Activated CD4-positive, alpha-beta T cell treated with anti-CD3 and anti-CD28 coated beads, Interleukin-2, amount 10 ng/mL, durations not matched to agents 24 days and 14 days (primary cell): ENCODE measurements at places on chromosomes 13 and 19.

DNA sequence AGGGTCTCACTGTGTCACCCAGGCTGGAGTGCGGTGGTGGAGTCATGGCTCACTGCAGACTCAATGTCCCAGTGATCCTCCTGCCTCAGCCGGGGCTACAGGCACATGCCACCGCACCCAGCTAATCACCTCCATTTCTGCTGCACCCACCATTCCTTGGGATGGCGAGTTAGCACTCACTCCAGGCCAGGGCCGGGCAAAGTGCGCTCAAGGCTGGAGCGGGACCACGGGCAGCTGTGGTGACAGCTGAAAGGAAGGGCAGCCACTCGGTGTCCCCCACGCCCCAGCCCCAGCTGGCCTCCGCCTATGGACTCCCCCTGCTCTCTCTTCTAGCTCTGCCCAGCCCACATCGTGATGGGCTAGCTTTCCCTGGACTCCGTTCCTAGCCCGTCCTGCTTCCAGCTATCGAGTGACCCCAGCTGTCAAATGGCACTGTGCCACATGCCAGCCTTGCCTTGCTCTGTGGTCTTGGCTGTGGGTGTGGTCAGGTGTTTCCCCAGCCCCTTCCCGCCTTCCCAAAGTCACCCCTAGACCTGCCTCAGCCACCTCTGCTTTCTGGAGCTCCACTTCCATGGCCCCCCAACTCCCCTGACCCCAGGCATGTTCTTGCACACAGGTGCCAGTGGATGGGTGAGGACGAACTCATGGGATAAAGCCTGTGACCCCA lies 4.1 kb downstream of the MICOS13 start:
- DNase-seq = no peak

- no peak for DNase-seq
Measured at GRCh38 chr13:67355812-67356476, 125.8 kb upstream of the PCDH9 start.

DNA sequence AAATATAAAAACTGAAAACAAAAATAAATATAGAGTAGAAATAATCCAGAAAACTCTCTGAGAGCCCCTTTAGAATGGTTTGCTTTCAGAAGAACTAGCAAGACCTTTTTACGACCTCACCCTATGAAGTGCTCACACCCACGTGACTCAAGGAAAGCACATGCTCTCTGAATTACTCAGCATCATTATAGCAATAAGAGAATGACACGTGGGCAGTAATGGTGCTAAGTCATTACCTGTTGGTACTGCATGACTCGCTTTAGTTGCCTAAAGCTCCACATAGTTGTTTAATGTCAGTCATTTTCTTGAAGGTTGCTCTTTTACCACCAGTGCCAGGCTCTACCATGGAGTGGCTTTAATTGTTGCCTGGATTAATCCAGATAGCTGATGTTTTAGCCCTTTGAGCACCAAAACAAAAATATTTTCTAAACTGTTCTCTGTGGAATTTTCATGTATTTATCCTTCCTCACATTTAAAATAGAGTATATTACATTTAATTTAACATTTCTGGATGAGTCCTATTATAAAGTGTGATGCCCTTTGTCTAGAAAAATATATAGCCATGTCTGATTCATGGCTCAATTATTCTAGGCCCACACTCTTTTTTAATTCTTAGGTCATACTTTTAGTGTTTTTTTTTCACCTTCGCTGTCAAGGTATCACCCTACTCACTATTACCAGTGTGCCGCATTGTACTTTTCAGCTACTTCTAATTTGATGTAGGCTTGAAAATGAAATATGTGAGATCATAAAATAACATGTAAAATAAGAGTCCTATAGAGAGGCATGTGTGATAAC lies 56.8 kb downstream of the THSD1 start:
- DNase-seq = no peak

DNA sequence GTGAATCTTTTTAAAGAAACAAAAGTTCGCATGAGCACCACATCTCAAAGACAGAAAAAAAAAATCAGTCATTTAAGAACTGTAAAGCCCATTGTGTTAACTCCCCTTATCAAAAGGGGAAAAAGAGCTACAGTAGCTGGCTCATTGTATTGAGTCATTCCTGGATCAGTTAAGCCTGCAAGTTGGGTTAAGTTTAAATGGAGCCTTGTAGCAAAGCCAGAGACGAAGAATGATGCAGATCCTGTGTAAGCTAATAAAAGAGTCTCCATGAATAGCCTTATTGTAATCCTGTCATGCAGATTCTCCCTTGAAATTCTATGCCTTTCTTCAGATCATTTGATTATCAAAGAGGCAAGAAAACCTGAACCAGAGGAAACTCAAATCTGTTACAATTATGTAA lies 83.8 kb downstream of the CRYL1 start:
- peak; percentile 20 for DNase-seq
